AG04450 (cell line): ENCODE measurements at places on chromosomes 2 and 18.

DNA sequence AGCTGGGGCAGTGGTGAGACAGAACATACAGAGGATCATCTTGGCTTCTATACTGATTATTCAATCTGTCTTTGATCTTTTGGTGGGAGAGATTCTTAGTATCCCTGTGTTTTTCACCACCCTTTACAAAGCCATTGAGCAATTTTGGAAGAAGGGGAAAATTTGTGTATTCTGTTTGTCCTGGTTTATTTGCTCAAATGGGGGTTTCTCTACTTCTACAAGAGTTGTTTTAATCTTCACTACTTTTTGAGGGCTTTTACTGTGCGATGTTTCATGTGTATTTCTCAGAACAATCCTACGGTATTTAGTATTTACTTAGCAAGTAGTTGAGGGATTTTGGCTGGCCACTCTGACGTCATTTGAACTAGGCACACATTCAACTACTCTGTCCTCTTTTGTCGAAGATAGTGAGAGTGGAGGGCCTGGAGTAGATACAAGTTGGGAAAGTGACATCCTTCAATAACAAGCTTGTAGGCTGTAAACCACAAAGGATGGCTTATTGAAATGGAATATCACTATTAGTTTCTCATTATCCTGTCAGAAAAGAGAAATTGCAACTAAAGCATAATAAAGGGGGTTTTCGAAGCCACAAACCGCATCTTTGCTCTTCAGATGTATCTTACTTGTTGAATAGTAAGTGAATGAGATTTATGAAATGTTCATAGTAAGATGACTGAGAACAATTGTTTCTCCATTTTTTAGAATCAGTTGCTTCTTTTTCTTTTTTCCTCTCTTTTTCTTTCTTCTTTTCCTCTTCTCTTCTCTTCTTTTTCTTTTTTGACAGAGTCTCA is 24.8 kb downstream of the FMNL2 start:
- DNase-seq = no peak

GRCh38 chr2:10469301-10469700 is 21.2 kb upstream of the ODC1 start:
- no peak for DNase-seq

DNA sequence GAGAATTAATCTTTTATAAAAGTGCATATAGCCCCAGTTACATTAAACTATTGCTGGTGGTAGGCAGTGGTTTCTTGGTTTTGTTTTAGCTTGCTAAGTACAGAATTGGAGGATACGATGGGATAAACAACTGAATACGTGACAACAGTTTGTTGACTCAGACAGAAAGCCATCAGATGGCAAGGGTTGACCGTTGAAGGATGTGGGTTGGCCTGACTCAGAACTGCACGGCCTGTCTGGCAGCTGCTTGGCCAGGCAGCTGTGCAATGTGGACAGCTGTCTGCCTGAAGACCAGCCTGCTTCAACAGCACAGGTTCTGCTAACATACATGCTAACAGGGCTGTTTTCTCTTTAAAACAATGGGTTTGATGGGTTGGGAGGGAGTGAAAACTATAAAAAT is 46.6 kb downstream of the PRKRA start:
- peak; percentile 69 for DNase-seq

- no peak for DNase-seq
Measured at GRCh38 chr2:9332853-9333245, 90.5 kb downstream of the ITGB1BP1 start.

DNA sequence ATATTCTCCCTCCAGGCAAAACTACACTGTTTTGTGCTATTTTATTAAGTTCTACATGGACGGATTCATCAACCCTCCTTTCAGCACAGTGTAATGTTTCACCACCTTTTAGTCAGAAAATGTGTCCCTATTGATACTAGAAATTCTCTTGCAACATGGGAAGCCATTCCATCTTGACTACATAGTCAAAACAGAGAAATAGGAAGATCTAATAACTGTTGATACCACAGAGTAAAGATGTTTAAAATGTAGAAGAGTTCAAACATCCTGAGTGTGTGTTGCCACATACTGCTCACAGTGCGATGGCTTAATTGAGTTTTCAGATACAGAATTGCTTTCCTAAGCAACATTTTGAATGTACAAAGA is 492.2 kb upstream of the RAB12 start:
- no peak for DNase-seq

- no peak for DNase-seq
Measured at GRCh38 chr2:234752966-234753365, 198.9 kb upstream of the SH3BP4 start.

DNA sequence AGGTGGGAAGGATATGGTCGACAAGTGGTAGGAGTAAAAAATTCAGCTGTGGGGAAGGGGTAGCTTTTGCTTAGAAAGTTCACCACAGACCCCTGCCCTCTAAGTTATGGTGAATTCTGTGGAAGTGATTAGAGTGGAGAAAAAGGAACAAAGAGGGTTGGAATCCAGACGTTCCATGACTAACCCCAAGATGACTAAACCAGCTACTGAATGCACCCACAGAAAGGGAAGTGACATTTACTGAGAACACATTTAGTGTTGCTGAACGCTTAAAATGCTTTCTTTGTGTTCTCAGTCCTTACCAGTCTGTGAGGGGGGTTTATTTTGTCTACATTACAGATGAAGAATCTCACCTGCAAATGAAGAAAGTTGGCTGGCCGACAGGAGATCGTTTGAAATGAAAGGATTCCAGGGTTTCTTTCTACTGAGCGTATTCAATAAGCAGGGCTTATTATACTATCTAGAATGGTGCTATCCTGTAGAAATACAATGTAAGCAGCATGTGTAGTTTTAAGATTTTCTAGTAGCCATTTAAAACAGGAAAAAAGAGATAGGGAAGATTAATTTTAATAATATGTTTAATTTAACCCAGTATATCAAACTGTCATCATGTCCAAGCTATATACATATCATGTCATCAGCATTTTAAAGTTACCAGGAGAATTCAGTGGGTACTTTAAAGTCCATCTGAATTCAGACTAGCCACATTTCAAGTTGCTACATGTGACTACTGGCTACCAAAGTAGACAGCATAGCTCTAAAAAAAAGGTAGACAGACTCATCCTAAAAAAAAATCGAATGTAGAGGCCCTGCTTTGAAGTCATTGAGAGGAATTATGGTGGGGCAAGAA is 60.1 kb downstream of the LIMS1 start:
- no peak for DNase-seq

- peak; percentile 63 for DNase-seq
Measured at GRCh38 chr2:102114290-102114721, 28.2 kb upstream of the IL1R1 start.

- peak; percentile 93 for DNase-seq
Measured at GRCh38 chr2:132415915-132416722, 486 bp upstream of the GPR39 start.

- peak; percentile 1 for DNase-seq
Measured at GRCh38 chr2:21966139-21966538, 842.4 kb downstream of the TDRD15 start.
